ENCODE measurements at places on chromosomes 13 and 19.

GRCh38 chr19:41307954-41308449 lies 2.0 kb upstream of the CCDC97 start:
- no peak for DNase-seq

DNA sequence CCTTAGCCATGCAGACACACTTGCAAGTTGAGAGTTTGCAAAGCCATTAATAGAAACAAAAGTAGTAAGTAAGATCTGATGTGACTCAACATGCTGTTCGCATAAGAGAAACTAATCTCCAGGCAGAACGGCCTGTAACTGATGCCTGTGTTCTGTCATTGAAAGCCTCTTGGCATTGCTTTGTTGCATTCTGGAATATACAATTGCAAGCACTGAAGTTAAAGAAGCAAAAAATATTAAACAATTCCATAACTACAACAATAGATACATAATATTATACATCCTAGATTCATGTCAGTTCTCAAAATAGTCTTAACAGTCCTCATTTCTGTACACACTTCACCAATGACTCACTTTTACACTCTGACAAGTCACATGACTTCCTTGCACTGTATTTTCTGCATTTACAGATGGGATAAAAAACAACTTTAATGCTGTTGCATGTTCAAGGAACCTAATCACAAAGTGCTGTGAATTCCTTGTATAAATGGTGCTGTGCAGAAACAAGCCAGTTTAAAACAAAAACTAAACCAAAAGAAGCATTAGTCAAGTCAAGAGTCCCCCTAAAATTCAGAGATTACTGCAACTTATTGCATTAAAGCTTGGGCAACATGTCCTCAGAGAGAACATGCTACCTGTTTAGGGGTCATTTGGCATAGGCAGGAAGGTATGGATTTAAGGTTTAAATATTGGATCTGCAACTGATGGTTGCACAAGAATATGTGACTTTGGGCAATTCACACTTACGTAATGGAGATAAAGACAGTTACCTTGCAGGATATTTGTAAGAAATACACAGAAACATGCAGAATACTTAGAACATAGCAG lies 79.5 kb upstream of the SERP2 start:
- DNase-seq = no peak

DNA sequence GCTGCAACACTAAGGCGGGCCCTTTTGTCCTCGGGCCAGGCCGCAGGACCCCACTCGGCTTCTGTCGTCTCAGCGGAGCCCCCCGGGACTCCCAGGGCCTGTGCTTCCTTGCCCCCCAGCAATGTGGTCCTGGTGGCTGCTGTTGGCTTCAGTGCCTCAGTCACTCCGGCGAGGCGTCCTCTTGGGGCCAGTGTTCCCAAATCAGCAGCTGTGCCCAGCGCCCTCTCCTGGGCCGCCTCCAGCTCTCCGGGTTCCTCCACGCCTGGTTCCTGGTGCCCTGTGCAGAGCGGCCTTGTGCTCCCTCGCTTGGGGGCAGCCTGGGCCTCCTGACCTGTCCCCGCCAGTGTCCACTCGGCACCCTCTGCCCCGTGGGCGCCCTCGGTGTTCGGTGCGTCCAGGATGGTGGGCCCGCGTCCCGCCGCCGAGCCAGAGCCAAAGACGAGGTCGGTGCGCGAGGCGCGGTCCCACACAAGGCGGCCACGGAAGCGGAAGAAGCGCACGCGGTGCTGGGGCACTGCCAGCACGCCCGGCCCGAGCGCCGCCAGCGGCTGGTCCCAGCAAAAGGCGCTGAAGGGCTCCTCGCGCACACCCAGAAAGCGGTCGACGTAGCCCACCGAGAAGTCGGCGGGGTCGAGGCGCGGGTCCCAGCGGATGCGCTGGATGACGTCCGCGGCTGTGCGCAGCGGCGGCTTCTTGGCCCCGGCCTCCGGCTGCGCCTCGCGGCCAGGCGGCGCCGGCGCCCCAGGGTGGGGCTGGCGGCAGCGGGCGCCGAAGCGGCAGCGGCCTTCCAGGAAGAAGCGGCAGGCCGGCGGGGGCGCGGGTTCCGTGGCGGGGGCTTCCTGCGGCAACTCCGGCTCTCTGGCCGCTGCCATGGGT lies 685 bp downstream of the LENG9 start:
- DNase-seq = peak; percentile 64

DNA sequence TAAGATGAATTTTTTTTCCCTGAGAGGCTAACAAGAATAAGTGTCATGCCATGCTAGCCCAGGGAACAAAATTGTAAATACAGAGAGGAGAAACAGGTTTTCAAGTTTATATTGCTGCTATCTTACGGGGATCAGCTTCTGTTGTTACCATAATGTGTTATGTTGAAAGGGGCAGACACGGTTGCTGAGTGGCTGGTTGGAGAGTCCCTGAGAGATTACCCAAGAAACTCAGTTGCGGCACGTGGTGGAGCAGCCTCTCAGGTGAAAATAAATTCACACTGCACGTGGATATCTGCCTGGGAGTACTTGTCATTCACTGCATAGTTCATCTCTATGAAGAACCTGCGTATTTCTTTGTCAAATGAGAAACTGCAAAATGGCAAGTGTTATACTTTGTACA lies 293.6 kb downstream of the TDRD3 start:
- no peak for DNase-seq

DNA sequence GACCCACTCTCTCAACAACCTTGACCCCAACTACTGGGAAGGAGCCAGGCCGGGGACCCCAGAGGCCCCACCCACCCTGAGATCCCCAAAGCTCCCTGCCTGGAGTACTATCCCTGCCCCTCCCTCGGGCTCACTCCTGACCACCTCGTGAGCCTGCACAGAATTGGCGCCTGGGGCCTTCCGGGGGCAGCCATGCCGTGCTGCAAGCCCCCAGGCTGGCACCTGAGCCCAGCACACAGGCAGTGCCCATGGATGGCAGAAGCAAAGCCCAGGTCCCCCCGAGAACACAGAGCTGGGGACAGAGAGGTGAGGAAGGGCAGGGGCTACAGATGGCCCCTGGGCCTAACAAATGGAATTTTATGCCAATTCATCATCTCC lies 13.9 kb downstream of the LSM4 start:
- no peak for DNase-seq

DNA sequence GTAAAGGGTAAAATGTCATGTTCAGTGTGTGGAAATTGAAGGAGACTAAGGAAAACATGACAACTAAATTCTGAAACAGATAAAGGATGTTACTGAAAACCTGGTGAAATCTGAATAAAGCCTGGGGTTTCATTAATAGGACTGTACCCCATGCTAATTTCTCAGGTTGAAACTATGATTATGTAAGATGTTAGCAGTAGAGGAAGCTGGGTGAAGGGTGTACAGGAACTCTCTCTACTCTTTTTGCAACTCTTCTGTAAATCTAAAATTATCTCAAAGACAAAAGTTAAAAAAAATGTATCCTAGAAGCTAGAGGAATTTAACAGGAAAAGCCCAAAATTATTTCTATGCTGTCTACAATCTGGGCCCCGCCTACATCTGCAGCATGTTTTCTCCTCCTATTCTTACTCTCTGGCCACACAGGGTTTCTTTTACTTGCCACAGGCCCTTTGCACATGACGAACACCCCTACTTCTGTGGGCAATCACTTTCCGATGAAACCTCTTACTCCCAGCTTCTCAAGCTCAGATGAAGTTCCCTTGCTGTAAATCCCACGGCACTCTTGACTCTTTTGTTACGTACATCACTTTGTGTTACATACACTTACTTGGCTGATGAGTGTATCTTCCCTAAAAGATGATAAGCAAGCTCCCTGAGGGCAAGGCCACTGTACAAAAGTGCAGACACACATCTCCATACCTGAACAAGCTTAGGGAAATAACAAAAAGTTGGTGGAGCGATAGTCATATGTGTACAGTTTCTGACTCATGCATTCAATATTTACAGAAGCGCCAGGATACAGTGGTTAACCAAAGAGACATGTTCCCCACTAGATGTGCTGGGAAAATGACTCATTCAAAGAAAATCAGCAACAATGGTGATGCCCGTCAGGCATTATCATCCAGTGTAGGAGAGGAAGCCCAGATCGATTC lies 32.6 kb downstream of the RUBCNL start:
- DNase-seq = no peak
